Right ventricle myocardium superior (tissue), 1 donor: ENCODE measurements at places on chromosomes 2 and 18. TPM values are rescaled to one million over a fixed set of nuclear protein-coding genes. Genes with fewer than 3 reads are reported as not detected.

DNA sequence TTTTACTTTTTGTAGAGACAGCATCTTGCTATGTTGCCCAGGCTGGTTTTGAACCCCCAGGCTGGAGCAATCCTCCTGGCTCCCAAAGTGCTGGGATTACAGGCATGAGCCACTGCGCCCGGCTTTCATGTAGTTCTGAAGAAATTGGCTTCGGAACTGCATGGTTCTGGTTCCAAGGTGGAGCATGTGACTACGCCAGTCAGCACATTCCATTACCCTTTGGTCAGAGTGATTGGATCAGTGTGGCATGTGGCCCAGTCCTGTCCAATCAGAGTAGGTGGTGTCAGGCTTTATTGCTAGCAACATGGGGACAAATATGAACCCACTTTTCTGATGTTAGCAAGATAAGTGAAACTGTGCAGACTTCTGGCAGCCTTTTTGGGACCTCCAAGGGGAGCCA lies 16.3 kb upstream of the ATOH8 start:
- peak; percentile 75 for DNase-seq

- no peak for DNase-seq
Observed at GRCh38 chr2:85011747-85012146, 40.8 kb downstream of the KCMF1 start.

- no peak for DNase-seq
Observed at GRCh38 chr2:77521931-77522470, at the start of gene LRRTM4. Gene LRRTM4, minus strand, starts transcription at chr2:77522376.

- no peak for DNase-seq
Observed at GRCh38 chr2:167489325-167489724, 601.0 kb downstream of the XIRP2 start.

- DNase-seq = no peak
Observed at GRCh38 chr2:60355849-60356261, 197.6 kb downstream of the BCL11A start.

DNA sequence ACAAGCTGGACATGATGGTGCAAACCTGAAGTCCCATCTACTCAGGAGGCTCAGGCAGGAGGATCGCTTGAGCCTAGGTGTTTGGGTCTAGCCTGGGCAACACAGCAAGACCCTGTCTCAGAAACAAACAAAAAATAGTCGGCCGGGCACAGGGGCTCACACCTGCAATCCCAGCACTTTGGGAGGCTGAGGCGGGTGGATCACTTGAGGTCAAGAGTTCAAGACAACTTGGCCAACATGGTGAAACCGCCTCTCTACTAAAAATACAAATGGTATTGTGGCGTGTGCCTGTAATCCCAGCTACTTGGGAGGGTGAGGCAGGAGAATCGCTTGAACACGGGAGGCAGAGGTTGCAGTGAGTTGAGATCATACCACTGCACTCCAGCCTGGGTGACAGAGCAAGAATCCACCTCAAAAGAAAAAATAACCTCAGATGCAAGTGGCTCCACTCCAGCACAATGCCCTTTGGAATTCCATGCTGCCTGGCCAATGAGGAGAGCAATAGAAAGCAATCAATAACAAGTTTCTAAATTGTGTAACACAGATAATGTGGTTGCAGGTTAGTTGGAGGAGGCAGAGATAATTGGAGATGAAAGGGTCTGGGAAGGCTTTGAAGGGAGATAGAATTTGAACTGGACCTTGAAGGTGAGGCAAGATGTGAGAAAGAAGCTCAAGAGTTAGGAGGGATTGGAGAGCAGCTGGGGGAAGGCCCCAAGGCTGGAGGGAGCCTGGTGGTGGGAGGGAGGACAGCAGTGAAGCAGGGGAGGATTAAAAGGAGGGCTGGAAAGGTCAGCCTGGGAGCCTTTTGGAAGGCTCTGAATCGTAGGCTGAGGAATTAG lies 6.0 kb downstream of the TTC31 start:
- no peak for DNase-seq

DNA sequence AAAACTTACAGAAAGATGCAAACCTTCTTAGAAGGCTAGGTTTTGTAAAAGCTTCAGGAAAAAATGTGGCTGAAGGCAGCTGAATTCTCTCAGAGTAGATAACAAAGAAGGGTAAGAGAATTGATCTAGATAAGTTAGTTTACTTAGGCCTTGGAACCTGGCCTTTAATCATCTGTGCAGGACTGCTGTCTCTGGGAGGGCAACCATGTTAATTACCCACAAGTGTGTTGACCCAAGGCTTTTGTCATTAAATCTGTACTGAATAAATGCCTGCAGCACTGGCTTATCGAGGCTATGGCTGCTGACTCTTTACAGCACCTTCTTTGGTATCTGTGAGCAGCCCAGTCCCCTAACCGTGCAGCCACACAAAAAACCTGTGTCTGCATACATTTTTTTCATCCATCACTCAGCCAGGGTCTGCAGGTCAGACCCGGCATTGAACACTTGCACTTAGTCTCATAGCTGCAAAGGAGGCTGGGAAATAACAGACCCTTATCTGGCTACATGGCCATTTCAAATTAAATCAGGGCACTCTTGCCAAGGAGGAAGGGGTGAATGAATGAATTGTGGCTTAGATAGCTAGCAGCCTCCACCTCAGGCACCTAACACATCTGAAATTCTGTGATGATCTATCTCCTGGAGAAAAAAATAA lies 120.2 kb upstream of the MSH2 start:
- no peak for DNase-seq

DNA sequence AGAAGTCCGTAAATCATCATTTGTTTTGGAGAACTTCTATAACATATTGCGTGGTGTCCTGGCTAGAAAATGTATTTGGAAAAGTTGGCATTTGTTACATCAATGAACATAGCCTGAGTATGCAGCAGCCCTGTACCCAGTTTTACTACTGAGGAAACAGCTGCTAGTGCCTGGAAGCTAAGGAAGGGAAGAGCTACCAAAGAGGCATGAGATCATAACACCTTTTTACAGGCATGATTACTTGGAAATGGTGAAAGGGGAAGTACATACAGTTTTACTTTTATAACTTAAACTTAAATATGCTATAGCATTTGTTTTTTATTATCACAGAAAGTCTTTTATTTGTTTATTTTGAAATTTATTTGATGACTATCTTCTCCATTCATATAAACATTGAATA lies 128.4 kb upstream of the MC4R start:
- no peak for DNase-seq

DNA sequence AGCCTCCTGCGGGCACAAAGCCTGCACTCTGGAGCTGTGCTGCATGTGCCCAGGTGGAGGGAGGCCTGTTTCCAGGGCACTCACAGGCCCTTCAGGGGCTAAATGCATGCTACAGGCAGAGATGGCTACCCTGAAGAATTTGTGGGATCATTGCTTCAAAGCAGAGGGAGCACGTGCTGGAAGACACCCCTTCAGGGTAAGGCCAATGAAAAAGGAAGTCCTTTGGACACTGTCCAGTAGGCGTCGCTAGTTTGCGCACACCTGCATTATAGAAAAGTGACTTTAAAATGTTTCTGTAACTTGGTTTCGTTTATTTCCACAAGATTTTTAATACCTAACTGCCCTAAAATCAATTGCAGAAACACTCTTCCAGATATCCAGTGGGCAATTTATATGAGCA lies 325.3 kb downstream of the ZNF516 start:
- no peak for DNase-seq

- no peak for DNase-seq
Observed at GRCh38 chr2:30404319-30405259, 42.5 kb upstream of the LCLAT1 start.

DNA sequence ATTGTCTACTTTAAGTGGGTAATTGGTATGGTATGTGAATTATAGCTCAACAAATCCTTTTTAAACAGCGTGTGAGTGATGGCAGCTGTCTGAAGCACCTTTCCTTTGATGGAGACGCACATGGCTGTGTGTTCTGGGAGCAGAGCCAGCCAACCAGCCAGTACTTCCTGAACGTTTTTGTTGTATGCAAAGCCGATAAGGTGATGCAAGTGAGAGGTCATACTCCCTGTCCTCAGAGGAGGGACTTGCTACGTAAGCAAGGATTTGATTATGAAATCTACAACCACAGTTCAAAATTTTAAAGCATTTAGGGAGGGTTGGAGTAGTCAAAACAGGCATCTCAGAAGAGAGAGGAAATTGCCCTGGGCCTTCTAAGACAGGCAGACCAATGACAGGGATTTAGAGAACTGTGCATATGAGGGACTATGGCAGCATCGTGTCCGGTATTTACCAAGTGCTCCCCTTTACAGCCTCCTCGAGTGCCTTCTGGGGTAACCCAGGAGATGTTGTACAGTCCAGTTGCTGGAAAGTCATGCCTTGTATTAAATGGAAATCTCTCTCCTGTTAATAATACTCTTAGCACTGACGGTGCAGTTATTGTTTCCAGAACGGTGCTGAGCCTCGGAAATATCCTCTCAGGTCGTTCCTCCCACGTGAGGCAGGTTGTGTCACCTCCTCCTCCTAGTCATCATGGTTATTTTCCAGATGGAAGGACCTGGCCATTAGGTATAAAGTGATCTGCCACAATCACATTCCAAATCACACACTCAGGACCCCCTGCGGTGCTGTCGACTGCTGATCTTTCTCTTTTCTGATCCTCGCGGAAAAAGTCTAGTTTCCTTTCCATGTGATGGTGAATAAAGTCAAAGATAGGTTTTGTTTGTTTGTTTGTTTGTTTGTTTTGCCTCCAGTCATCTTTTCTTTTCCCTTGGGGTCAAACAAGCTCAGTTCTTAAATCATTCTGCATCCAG lies 28.4 kb downstream of the ARHGEF4 start:
- peak; percentile 71 for DNase-seq

DNA sequence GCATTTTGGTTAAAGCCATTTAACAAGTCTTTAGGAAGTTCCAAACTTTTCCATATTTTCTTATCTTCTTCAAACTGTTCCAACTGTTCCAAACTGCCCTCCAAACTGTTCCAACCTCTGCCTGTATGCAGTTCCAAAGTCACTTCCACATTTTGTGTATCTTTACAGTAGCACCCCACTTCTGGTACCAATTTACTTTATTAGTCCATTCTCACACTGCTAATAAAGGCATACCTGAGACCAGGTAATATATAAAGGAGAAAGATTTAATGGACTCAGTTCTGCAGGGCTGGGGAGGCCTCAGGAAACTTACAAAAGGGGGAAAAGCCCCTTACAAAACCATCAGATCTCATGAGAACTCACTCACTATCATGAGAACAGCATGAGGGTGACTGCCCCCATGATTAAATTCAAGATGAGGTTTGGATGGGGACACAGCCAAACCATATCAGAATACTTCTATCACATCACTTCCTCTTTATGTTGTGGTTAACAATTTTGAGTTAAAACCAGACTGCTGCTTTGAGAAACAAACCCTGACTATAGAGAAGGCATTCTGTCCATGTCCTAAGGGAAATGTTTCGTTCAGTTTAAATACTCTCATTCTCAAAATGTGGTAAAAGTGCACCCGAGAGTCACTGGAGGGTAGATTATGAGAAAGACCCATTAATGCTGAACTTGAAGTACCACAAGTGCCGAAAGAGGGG lies 11.0 kb downstream of the IL18R1 start:
- DNase-seq = no peak

GRCh38 chr2:196225213-196225612 lies 53.8 kb upstream of the STK17B start:
- no peak for DNase-seq

DNA sequence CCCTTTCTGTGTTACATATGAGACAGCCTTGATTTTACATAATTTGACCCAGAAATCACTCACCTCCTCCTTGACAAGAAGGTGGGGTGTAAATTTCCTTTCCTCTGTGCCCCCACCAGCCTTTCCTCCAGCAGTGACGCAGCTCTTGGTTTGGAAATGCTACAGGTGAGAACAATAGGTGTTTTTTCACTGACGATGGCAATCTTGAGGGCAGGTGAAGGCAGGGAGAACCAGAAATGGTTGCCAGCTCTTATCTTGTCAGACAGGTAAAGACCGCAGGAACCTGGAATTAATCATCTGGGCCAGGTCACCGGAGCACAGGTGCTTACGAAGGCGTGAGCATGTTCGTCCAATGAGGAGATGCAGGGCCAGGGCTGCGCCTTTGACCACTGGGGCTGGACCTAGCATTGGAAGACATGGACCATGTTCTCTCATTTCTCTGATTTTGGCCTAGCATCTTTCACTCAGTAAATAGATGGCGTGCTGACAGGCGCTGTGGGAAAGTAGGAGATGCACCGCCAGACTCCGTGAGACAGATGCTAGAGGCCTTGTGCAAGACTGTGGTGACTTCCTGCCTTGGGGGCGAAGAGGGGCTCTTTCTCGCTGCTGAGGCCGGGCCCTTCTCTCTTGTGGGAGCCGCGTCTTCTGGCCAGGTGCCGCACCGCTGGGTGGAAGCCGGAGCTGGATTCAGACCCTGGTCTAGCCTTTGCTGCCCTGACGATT lies 4.0 kb downstream of the CIDEA start:
- no peak for DNase-seq

DNA sequence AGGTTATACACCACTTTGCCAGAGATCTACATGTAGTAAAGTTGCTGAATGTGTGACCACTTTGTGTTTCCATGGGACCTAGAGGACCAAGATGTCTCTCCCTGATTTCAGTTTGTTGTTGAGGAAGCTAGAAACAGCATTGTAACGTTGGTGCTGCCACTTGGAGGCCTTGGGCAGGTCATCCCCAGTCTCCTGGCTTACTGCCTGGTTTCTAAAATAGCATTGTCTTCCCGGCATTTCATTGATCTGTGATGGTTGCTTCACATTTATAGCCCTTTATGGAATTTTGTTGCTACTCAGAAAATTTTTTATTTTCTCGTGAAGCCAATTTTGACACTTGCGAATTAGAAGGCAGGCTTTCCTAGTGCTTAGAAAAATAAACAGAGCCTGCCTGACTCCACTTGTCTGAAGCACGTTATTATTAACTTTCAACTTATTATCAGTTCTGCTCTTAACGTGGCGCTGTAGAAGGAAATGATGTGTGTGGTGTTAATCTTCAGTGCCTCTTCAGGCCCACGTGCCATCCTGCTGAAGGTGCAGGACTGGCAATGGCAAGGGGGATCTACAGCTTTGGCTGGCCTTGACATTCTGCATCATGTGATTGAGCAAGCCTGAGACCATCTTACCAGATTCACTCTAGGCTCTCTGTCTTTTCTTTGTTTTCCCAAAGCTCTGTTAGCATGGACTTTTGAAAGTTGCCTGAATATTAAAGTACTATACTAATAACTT lies 59.9 kb downstream of the INPP4A start:
- DNase-seq = no peak

- no peak for DNase-seq
Observed at GRCh38 chr2:11962707-11963328, 216.4 kb downstream of the LPIN1 start.

DNA sequence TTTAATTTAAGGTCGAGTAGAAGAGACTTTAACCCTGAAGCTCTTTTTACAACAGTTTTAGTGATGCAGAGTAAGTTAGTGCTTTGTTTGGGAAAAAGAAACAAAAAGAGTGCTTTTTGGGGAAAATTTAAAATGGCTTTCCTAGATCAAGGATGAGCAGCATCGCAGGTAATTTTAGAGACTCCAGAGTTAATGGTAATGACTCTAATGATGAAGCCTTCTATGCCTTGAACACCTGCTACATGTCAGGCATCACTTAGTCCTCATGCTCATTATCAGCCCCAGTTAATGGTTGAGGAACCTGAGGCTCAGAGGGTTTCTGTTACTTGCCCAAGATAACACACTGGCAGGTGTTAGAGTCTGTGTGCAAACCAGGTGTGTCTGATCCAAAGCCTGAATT lies 167.8 kb downstream of the ACOXL start:
- no peak for DNase-seq

The FKBP1B gene
- total RNA-seq = 3.1 TPM

The ST8SIA5 gene
- 1.5 TPM for total RNA-seq

The ANKRD36B gene
- 2.6 TPM for total RNA-seq

The FOXD4L1 gene
- total RNA-seq = not detected

The SLC23A3 gene
- total RNA-seq = 1.4 TPM

The EIF2AK2 gene
- total RNA-seq = 17.5 TPM

The RAB17 gene
- 4.1 TPM for total RNA-seq

The TEX44 gene
- total RNA-seq = not detected

The CD226 gene
- total RNA-seq = 0.94 TPM

The COLEC11 gene
- total RNA-seq = 2.9 TPM

The NOSTRIN gene
- 14.0 TPM for total RNA-seq
